Cardiac fibroblast (primary cell): ENCODE measurements at places on chromosomes 12 and 14.

DNA sequence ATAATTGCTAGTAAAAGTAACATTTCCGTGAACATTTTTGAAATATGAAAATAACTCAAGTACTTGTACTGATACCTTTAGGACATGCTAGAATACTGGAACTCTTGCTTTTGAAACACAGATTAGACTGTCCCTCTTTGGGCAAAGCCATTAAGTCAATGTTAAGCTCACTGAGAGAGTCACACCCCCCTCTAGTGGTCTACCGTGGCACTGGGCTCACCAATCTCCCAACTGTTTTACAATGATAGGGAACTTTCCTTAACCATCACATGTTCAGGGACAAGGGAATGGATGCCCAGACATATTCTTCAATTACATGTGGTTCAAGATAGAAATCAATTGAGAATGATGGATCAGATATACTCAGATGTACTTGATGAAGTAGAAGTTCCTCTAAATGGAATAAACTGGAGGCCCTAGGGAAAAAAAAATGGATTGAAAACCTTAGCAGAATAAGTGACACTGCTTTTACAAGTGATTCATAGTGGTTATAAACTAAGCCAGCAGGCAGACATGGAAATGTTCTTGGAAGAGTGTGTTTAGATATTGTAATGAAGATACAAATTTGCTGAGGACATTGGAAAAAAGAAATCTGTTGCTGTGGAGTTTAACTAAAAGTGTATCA, 17.8 kb downstream of the NANOG start:
- peak; percentile 72 for DNase-seq

GRCh38 chr12:66693901-66694513, 15.1 kb upstream of the GRIP1 start:
- DNase-seq, result peak; percentile 80

- DNase-seq, result peak; percentile 44
Measured at GRCh38 chr12:116878567-116879508, 2.4 kb downstream of the HRK start.

DNA sequence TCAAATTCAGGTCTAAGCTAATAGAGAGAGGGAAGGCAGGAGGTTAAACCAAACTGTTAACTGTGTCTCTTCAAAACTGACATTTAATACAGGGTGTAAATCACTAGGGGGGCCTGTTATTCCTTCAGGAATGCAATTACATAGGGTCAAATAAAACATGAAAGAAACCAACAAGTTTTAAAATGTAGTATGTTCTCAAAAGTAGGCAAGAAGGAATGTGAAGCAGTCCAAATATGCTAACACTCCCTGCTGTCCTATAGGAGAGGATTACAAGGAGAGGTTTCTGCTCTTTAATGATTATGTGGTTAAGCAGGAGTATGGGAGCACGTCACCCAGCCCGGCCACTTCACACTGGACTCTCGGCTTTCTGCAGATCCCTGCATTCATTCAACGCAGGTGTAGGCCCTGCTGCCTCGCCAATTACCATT, 42.5 kb upstream of the BMP4 start:
- peak; percentile 25 for DNase-seq

GRCh38 chr12:45587877-45588533, 141.5 kb upstream of the ARID2 start:
- no peak for DNase-seq
